ENCODE measurements at places on chromosomes 16 and 17. TPM values are rescaled to one million over a fixed set of nuclear protein-coding genes. Genes with fewer than 3 reads are reported as not detected.
A peak's percentile ranks its signal among the peaks of the same experiment; 100 is the strongest.

Gene CUEDC1
- total RNA-seq = 0.84 TPM

Gene GLIS2
- total RNA-seq = 0.80 TPM

Gene TLCD3B
- 3.4 TPM for total RNA-seq

Gene ADORA2B
- total RNA-seq = 0.30 TPM

Gene GTF3C1
- 53.3 TPM for total RNA-seq

- no peak for DNase-seq
Observed at GRCh38 chr17:8875436-8875835, 8.0 kb upstream of the PIK3R6 start.

DNA sequence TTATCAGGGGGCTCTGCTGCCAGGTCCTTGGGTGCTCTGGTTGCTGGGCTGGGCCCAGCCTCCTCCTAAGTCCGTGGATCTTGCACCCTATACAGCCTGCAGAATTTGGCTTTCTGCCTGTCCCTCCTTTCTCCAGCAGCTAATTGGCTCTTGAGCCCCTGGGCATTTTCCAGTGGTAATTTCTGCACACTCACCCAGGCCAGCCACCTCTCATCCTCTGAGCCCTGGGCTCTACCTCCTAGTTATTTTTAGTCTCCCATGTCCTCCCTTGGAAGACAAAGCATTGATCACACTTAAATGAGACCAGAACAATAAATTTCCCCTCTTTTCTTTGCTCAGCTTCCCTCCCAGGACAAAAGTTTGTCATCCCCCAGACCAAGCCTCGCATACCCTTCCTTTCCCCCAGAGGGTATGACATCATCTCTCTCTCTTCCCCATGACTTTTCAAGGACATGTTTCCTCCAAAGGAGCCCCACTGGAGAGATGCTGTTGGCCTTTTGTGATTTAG, 38.1 kb downstream of the C17orf75 start:
- DNase-seq = no peak

GRCh38 chr16:50696575-50697420, 3.4 kb downstream of the NOD2 start:
- DNase-seq = no peak

DNA sequence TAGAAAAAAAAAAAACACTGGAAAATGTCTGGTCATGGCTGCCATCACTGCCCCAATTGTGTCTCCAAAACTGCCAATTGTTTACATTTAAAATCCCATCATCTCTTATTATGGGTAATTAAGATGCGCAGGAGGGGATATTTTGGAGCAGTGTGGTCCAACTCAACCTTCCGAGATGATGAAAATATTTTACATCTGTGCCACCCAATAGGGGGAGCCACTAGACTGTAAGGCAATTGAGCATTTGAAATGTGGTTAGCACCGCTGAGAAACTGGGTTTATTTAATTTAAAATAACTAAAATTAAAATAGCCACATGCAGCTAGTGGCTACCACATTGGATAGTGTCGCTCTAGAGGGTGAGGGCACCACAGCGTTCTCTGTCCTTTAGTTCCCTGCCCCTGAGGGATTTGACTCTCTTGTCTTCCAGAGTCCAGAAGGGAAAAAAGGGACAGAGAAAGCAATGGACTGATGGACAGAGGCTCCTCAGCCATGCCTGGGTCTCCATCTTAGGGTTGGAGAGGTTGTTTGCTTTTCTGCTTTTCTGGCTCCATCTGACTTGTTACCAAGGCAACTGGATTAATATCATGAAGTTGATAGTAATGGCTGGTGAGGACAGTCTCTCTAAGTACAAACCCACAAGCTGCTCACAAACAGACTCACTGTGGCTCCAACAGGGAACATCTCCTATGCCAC, 3.5 kb downstream of the MPO start:
- no peak for DNase-seq

DNA sequence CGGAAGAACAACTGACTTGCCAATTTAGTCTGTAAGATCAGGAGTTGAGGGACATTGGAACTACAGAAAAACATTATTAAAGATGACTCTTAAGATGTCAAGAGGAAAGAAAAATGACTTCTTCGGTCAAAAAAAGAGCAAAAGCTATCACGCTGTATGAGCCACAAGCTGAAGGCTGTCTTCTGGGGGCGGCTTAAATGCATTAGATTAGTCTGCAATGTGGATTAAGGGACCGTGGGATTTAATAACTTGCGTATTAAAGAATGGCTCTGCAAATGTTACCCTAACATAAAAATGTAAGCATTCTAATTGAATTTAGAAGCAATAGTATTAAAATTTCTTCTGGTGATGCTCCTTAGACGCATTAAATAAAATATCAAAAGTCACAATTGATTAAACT, 108.6 kb downstream of the PITPNC1 start:
- DNase-seq = no peak

DNA sequence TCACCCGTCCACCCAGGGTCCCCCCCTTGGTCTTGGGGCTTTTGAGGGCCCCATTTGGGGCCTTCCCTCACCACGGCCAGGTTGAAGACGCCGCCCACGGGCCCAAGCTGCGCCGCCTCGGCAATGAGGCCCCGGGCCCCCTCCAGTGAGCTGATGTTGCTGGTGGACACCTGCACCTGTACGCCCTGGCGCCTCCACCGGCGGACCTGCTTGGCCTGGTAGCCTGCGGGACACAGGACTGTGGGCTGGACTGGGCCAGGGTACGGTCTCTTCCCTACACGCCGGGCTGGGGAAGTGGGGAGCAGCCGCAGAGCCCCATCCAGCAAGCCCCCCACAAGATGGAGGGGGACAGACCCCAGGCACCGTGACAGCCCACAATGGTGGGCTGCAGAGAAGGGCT, 15.6 kb downstream of the FASN start:
- DNase-seq = no peak

- DNase-seq = no peak
Observed at GRCh38 chr17:46814446-46814845, 4.0 kb downstream of the WNT3 start.

DNA sequence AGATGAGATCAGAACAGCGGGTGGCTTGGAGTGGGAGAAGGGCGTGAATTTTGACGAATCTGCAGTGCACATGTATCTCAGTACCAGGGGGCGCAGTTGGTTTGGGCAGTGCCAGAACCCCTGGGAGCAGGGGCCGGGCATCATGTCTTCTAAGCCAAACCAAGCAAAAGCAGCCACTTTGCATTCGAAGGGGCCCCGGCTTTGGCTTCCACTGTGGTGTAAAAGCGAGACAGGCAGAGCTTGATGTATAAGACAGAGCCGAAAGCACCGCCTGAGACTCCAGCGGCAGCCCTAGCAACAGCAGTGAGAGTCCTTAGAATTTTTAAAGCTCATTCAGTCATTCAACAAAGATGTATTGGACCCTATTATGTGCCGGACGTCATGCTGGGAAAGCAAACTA, 3.8 kb upstream of the XYLT1 start:
- peak; percentile 15 for DNase-seq

- DNase-seq = no peak
Observed at GRCh38 chr17:4932756-4933155, 679 bp downstream of the GP1BA start.

DNA sequence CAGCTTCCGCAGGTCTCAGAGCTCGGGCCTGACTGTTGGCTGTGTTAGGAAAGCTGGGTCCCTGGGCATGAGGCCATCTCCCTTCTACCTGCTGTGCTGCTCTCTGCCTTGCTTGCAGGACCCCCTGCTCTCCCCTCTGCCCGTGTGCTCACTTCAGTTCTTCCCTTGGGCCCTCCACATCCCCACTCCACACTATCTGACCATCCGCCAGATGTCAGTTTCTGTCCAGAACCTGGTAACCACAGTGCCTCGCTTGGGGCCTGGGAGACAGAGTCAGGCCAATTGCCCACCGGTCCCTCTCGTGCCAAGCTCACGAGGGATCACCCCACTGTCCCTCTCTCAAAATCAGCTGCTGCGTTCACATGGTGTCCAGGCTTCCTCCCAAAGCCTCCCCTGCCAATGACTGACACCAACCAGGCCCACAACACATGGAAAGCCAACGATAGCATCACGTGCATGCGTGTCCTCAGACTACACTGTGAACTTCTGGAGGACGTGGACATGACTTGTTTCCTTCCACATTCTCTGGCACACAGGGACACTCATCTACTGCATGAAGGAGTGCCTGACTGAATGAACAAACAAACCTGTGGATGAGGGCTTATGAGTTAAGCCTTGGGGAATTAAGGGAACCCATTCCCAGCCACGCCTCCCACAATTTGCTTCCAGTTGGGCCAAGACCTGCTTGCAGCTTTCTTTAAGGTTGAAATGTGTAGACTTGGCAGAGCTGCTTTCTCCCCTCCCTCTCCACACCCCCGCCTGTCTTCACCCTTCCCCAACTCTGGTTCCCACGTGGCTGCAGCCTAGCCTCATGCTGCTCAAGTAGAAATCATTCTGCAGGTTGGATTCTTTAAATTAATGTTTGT, 72.5 kb upstream of the ZNF423 start:
- DNase-seq = no peak

- no peak for DNase-seq
Observed at GRCh38 chr16:72983241-72983640, 64.7 kb downstream of the ZFHX3 start.

DNA sequence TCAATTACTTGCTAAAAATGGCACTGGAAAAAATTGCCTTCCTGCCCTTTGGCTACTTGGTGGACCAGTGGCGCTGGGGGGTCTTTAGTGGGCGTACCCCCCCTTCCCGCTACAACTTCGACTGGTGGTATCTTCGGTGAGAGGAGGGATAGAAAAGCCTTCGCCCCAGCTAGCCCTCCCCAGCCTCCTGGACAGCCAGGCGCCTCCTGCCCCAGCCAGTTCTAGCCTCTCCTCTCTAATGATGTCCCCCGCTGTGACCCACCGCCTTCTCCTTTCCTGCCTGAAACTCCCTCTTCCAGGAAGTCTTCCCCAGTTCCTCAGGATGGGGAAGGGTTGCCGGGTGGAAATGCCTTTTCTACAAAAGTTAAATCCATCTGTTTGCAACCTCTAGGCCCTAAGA, 6.2 kb downstream of the ACE start:
- no peak for DNase-seq

Data from activated naive CD4-positive, alpha-beta T cell treated with anti-CD3 and anti-CD28 coated beads, Interleukin-2, amount 50 U/mL, for 72 hours (primary cell).